ENCODE measurements at places on chromosomes 3 and 15.
A peak's percentile ranks its signal among the peaks of the same experiment; 100 is the strongest.

DNA sequence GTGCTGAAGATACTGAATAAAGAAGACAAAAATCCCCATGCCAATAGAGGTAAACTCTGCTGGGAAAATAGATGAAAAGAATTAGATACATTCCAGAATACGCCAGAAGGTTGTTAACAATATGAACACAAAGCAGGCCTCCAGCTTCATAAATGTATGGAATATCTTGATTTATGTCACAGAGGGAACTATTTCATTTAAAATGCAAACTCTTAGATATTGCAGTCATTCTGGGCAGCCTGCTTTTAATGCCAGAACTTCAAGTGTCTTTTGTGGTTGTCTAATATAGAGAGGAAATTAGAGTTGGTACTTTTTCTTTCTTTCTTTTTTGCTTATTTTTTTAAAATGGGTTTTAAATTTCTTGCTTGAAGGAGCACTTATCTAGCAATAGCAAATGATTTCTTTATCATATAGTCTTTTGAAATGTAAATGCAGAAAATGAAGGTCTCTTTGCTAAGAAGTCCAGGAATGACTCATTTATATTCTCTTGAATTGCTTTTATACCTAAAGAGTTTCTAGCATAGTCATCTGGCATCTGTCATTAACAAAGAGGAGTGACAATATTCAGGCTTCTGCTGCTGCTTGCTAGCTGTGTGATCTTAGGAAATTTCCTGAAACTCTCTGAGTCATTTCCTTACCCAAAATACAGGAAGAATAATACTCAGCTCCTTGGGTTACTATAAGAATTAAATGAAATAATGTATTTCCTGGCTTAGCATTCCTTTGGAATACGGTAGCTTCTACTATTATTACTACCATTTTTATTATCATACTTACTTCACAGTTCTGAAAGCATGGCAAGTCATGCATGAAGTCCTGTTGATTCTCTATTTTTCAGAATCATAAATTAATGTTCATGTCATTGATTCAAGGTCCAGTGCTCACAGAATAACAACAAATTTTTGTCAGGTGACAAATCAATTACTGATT, 527.6 kb downstream of the DIPK2A start:
- DNase-seq = no peak

DNA sequence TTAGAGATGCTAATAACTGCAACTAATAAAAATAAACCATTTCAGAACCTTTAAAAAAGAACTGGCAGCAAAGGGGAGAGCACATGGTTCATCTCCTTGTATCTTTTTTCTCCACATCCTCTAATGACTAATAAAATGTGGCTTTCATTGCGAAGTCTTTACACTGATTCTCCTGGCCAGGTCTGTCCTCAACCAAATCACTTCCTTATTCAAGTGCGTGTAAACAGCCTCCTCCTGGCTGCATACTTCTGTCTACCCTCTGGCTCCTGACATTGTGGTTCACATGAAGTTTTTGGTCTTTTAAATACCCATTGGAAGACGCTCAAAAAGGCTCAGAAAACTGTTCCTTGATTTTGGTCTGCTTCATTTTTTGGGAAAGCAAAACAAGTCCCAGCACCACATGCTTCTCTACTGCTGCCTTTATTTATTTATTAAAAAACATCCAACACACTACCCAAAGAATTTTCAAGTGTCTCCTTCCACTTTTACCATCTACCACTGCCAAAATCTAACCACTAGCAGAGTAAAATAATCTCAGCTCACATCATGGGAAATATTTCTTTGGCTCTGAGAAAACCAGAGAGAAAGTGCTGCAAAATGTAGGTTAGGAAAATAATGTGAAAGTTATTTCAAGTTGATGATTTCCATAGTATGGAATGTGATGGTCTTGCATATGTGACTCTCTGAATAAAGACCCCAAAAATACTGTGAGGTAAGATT, 85.1 kb downstream of the EFL1 start:
- DNase-seq = no peak

DNA sequence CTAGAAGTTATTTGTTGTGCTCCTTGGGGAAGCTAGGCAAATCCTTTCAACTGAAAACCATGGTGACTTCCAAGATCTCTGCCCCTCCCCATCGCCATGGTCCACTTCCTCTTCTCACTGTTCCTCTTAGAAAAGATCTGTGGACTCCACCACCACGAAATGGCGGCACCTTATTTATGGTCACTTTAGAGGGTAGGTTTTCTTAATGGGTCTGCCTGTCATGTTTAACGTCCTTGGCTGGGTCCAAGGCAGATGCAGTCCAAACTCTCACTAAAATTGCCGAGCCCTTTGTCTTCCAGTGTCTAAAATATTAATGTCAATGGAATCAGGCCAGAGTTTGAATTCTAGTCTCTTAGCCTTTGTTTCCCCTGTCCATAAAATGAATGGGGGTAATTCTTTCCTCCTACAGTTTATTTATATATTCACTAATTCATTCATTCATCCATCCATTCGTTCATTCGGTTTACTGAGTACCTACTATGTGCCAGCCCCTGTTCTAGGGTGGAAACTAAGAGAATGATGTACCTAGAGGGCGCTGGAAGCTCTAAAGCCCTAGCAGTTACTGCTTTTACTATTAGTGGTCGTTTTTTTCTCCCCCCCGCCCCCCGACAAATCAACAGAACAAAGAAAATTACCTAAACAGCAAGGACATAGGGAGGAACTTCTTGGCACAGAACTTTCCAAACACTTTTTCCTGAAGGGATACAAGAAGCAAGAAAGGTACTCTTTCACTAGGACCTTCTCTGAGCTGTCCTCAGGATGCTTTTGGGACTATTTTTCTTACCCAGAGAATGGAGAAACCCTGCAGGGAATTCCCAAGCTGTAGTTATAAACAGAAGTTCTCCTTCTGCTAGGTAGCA, 657 bp downstream of the PATL2 start:
- no peak for DNase-seq

DNA sequence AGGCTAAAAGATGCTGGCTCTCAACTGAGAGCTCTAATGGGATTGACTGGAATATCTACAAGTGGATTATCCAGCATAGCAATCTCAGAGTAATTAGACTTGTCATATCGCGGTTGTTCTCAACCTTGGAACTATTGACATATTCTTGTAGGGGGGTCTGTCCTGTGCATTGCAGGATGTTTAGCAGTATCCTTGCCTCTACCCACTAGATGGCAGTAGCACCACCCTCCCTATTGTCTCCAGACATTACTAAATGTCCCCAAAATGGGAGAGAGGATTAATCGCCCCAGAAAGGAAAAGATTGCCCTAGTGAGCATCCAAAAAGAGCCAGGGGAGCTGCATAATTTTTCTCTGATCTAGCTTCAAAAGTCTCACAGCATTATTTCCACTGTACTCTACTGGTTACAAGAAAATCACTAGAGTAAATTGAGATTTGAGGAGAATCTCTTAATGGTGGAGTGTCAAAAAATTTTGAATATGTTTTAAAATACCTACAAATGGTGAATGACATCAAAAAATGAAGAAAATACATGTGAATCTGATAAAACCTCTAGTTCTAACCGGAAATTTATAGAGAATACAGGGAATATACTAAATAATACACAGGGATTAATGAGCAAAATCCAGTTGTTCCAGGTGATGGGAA, 388.2 kb upstream of the AGTR1 start:
- no peak for DNase-seq

DNA sequence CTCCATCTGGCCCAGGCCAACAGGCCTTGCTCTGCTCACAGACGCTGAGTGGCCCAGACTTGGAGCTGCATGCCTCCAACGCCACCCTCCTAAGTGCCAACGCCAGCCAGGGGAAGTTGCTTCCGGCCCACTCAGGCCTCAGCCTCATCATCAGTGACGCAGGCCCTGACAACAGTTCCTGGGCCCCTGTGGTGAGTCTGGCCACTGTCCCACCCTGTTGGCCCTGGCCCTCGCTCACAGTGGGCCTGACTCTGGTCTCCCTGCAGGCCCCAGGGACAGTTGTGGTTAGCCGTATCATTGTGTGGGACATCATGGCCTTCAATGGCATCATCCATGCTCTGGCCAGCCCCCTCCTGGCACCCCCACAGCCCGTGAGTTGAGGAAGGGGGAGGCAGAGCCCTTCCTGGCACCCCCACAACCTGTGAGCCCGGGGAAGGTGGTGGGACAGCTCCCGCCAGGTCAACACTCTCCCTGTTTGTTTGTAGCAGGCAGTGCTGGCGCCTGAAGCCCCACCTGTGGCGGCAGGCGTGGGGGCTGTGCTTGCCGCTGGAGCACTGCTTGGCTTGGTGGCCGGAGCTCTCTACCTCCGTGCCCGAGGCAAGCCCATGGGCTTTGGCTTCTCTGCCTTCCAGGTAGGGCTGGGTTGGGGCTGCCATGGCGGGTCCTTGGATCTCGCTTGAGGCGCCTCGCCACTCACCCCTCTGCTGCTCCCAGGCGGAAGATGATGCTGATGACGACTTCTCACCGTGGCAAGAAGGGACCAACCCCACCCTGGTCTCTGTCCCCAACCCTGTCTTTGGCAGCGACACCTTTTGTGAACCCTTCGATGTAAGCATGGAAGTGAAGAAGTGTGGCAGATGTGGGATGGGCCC, 10.0 kb downstream of the NT5DC2 start:
- DNase-seq = no peak

GRCh38 chr3:67415511-67415910, 238.9 kb downstream of the SUCLG2 start:
- no peak for DNase-seq

DNA sequence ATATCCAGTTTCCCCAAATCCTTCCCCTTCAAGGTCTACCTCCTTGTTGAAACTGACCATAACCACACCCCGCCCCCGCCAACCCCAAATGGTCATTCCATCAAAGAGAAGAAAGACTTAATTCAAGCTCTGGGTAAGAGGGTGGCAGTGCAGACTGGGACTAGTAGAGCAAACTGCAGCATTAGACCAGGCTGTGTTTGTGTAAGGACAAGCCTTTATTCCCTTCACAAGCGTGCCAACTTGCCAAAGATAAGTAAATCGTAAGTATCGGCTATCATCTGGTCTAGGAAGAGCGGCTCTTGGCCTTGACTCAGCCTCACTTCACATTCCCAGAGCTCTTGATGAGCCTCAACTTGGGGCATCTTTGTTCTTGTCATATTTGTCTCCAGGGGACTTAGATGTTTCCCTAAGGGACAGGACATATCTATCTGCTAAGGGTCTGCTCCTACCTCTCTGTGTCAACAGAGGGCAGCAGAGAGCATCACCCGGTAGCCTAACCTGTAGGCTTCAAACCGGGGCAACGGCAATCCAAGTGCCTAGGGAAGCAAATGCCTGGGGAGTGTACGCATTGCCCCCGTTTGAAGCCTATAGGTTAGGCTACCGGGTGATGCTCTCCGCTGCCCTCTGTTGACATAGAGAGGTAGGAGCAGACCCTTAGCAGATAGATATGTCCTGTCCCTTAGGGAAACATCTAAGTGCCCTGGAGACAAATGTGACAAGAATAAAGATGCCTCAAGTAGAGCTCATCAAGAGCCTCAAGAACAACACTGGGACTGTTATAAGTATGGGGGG, 8.9 kb upstream of the MAP3K13 start:
- peak; percentile 27 for DNase-seq

DNA sequence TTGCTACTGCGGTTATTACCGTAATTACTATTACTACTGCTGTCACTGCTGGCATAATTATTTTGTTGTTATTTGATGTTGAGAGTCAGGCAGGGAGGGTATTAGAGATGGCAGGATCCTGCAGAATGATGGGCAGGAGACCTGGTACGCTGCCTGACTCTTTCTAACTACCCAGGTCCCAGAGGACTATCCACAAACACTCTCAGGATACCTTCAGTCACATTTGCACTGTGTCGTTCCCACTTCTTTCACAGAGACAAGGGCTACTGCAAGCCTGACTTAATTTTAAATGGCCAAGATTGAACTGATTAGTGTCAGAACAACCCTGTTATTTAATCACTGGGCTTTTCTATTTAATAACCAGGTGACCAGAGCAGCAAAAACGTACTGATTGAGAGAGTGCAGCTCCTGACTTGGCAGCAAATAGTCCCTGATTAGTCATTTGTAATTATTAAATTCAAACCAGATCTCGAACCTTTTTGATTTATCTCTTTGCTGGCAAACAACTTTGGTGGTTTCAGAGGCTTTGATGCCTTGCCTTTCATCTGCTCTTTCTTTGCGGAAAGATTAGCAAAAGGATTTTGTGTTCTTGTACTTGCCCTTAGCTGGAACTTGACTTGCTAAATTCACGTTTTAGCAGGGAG, 88.8 kb upstream of the ARHGEF3 start:
- DNase-seq = no peak

DNA sequence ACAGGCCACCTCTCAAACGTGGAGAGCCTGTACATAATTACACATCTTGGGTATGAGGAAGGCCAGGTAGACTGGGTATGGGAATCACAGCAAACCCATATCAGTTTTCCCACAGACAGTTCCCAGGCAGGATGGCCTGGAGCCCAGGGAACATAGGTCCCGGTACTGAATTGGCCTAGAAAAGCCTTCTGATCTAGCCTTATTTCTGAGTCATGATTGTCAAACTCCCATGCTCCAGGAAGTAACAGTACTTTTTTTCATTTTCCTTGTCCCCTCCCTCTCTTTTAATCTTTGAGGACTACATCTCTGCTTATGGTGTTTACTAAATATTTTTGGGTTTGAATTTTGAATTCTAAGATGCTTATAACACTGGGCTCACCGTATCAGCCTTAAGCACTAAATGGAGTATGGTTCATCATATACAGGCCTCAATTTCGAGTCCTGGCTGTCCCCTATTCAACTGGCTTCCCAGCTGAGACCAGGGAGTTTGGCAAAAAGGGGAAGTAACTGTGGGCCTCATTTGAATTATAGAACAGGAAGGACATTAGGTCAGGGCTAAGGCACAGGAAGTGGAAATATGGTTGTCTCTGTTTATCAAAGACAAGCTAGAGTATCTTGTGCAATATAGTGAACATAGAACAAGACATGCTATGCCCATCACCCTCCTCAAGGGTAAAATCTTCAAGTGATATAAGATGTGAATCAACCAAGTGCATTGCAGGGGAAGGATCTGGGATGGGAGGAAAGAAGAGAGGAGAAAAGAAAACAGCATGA, 494.6 kb downstream of the NTRK3 start:
- DNase-seq = no peak

- DNase-seq = no peak
Measured at GRCh38 chr3:112474796-112475195, 24.5 kb downstream of the BTLA start.

GRCh38 chr15:39327005-39327730, 253.7 kb upstream of the THBS1 start:
- DNase-seq = no peak

DNA sequence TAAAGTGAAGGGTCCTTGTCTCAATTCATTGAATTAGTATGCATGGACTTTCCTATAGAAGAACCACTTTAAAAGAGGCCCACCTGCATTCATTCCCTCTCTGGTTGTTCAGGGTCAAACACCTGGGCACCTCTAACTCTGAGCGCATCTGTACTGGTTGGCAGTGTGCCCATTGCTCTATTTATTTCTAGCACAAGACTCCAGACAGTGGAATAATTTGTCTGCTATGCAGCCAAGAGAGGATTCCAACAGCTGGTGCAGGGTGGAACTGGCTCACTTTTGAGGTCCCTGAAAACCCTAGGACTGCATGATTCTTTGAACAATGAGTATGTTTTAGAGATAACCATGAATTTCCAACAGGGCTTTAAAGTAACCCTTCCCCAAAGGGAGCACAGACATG, 57.9 kb downstream of the CCDC33 start:
- DNase-seq = no peak
